Caco-2 (cell line): ENCODE measurements at places on chromosomes 13 and 19.
A peak's percentile ranks its signal among the peaks of the same experiment; 100 is the strongest.

GRCh38 chr19:13022111-13022858 lies 27.0 kb downstream of the NFIX start:
- H3K36me3 ChIP-seq = no peaks in the 10 kb centered on the region
- H3K4me3 ChIP-seq = no peak overlapping the region

GRCh38 chr13:91153372-91153771 lies 194.1 kb upstream of the MIR17HG start:
- H3K4me3 ChIP-seq = no peak overlapping the region
- no peak for DNase-seq
- H3K4me1 ChIP-seq = peaks cover 71% of the 10 kb centered on the region
- peak overlapping the region; percentile 58 for H3K27ac ChIP-seq

DNA sequence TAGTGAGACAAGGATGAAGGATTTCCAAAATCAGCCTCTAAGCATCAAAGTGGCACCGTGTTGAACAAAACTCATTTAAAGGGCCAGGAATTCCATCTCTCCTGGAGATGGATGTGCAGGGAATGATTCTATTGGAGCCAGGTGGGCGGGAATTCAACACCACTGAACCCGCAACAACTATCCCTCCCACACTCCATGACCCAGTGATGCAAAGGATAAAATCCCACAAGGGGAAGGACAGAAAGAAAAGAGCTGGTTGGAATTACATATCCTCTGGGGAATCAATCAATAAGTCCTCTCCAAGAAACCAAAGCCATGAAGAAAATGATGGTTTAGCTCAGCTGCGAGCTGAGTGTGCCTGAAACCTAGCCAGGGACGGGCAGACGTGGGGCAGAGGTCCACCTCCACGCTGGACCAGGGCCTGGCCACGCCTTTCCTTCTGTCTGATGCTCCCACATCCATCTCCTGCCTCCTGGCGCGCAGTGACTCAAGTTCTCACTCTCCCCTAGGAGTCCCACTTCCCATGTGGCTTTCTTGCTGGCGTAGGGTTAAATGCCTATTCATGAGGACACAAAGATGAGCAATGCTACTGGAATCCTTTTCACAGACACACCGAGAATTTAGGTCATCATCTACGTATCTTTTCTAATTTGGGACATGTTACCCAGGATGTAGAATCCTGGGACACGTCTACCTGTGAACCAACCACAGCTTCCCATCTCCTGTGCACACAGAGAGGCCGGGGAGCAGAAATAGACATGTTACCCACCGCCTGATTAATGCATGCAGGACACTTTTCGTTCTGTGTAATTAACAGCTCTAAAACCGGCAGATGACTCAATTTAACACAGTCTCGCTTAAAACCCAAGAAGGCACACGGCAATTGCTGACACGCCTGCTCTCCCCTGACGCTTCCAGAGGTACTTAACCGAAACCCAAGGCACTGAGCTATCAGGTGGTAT lies 48.6 kb downstream of the PEPD start:
- no peaks in the 10 kb centered on the region; the same call in none of the 2 replicates for H3K36me3 ChIP-seq
- no peak overlapping the region for H3K4me3 ChIP-seq
- H3K4me1 ChIP-seq = no peaks in the 10 kb centered on the region
- no peak overlapping the region for H3K27ac ChIP-seq

- peaks cover 10% of the 10 kb centered on the region for H3K4me1 ChIP-seq
- peak within 1 kb of the TSS; percentile 94 for H3K27ac ChIP-seq
- peaks cover 8% of the 10 kb centered on the region for H3K36me3 ChIP-seq
Measured at GRCh38 chr19:42301646-42302203, at the start of gene PRR19. Gene PRR19 (plus strand): TSS chr19:42302132. CDS start chr19:42309585, 7,453 bp downstream.

- H3K27me3 ChIP-seq = no peaks in the 10 kb centered on the region
- H3K27ac ChIP-seq = no peak overlapping the region
- H3K4me1 ChIP-seq = no peaks in the 10 kb centered on the region
- H3K36me3 ChIP-seq = no peaks in the 10 kb centered on the region
- H3K4me3 ChIP-seq = no peak overlapping the region
Measured at GRCh38 chr19:4873930-4874329, 6.5 kb upstream of the PLIN3 start.

GRCh38 chr19:40217934-40218890 lies at the start of gene TTC9B:
Gene TTC9B (minus strand): TSS chr19:40218384. CDS start chr19:40218381, 3 bp downstream.
- no peaks in the 10 kb centered on the region for H3K4me1 ChIP-seq
- peak within 1 kb of the TSS; percentile 1 for H3K27ac ChIP-seq
- H3K4me3 ChIP-seq = peak within 1 kb of the TSS; percentile 32
- no peaks in the 10 kb centered on the region for H3K36me3 ChIP-seq

GRCh38 chr19:41098762-41099161 lies 10.5 kb downstream of the CYP2A13 start:
- DNase-seq = peak; percentile 33
- no peak overlapping the region for H3K4me3 ChIP-seq
- H3K36me3 ChIP-seq = no peaks in the 10 kb centered on the region
- no peaks in the 10 kb centered on the region for H3K4me1 ChIP-seq
- no peak overlapping the region for H3K27ac ChIP-seq

DNA sequence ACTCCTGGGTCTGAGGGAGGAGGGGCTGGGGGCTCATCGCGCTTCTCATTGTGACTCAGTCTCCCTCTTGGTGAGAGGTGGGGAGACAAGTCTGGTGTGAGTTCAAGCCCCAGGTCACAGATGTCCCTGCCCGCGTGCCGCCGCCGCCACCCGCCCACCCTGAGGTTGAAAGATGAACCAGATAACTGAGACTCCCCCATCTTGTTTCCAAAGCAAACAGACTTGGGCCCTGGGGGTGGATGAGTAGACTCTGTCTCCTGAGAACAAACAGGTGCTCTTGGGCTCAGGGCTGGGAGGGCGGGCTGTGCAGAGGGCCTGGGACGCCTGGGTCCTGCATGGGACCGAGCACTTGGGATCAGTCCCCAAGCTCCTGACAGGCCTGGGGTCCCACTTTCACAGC lies 567 bp downstream of the SBK2 start:
- no peaks in the 10 kb centered on the region for H3K27me3 ChIP-seq
- peak overlapping the region; percentile 53 for H3K27ac ChIP-seq
- H3K4me1 ChIP-seq = 0 out of 2 replicates have a peak, but pooled peaks cover 3% of the 10 kb centered on the region
- no peaks in the 10 kb centered on the region for H3K36me3 ChIP-seq
- no peak for DNase-seq

DNA sequence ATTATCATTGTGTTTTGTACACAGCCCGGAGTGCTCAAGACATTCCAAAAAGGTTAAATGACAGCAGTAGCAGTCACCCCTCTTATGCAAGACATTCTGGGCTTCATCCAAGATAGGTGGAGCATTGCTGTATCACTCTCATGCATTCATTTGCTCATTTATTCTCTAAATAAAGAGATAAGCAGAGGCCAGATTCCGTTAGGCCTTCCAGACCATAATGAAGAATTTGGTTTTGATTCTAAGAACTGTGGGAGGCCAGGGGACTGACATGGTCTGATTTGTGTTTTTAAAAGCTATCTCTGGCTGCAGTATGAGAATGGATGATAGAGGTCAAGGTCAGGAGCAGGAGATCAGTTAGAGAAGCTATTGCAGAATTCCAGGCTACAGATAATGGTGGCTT lies 145.8 kb downstream of the KCNRG start:
- no peak overlapping the region for H3K27ac ChIP-seq
- peaks cover 16% of the 10 kb centered on the region; the same call in 1 of the 2 replicates for H3K4me1 ChIP-seq
- H3K36me3 ChIP-seq = no peaks in the 10 kb centered on the region
- no peak overlapping the region for H3K4me3 ChIP-seq
- no peaks in the 10 kb centered on the region for H3K27me3 ChIP-seq
- no peak for DNase-seq

DNA sequence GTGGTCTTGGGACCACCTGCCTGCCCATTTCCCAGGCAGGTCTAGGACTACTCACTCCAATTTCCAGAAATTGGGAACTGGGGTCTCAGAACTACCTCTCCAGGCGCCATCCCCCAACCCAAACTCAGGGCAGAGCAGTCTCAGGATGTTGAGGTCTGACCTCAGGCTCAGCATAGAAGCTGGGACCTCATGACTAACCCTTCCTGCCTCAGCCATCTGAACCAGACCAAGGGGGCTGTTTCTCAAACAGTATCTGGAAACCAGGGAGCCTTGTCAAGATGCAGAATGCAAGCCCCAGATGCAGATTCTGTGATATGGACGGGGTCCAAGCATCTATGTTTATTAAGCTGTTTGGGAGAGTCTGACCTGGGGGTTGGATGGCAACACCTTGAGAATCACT lies 1.3 kb downstream of the FBXW9 start:
- no peak overlapping the region for H3K27ac ChIP-seq
- H3K27me3 ChIP-seq = no peaks in the 10 kb centered on the region
- H3K4me3 ChIP-seq = no peak overlapping the region
- DNase-seq = no peak

DNA sequence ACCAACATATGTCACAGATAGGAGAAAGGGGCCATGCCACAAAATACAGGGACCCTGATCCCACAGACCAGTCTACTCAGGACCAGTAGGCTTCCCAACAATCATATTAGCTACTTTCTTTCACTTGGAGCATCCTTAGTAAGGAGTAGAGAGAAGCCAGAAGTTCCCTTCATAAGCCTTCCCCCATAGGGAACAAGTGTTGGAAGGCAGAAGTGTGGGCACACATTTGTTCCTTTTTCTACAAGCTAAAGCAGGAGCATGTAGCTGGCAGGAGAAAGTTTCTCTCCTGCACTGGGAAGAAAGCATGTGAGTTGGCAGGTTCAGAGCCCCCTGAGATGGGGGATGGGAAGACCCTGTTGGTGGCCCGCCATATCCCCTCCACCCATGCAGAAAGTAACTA lies 165.4 kb downstream of the KCTD12 start:
- DNase-seq = no peak
- H3K27me3 ChIP-seq = no peaks in the 10 kb centered on the region
- no peak overlapping the region for H3K27ac ChIP-seq
- H3K4me3 ChIP-seq = no peak overlapping the region
- no peaks in the 10 kb centered on the region for H3K36me3 ChIP-seq

DNA sequence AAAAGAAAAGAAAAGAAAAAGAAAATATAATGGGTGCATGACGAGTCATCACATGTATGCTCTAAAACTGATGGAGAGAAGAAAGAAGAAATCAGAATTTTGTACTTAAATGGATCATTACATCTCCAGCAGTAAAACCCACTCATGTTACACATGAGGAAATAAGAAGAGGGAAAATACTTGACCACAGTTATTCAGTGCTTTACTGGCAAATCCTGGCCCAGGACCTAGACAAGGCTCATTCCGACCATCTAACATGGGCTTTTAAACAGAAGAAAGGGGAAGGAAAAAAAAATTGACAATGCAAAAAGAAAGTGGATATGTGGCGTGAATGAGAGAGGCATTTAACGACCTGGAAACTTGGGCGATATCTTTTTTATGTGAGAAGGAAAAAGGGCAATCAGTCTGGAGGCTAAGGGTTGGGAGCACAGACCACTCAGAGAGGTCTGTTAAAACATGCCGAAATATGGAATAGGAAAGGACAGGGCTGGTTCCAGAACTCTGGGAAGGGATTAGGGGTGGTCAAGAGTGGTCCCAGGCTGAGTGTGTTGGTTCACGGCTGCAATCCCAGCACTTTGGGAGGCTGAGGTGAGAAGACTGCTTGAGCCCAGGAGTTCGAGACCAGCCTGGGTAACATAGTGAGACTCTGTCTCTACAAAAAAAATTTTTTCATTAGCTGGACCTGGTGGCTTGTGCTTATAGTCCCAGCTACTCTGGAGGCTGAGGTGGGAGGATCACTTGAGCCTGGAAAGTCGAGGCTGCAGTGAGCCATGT lies 1.6 kb downstream of the SIGLECL1 start:
- no peaks in the 10 kb centered on the region for H3K27me3 ChIP-seq
- DNase-seq = no peak
- H3K27ac ChIP-seq = no peak overlapping the region

DNA sequence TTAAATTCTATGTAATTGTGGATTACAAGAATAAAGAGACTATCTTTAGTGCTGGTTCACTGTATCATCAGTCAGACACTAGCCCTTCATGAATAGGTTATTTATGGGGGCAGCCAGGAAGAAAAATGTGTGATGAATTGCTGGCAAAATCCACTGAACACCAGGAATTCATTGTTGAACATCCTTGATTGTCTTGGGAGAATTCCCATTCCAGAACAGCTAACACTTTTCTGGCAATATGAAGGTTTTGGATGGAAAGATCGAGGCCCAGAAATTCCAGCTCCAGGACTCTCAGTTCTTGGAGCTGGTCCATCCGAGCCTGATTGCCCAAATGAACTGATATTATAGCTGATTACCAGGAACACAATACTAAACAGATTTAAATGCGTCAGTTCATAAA lies 11.5 kb upstream of the SPART start:
- no peaks in the 10 kb centered on the region for H3K36me3 ChIP-seq
- no peak overlapping the region for H3K27ac ChIP-seq
- no peak overlapping the region for H3K4me3 ChIP-seq
- no peaks in the 10 kb centered on the region for H3K27me3 ChIP-seq

GRCh38 chr13:39433651-39434050 lies 169.3 kb downstream of the LHFPL6 start:
- DNase-seq = no peak
- H3K27ac ChIP-seq = no peak overlapping the region
- H3K36me3 ChIP-seq = no peaks in the 10 kb centered on the region
- H3K4me3 ChIP-seq = no peak overlapping the region

GRCh38 chr13:48994706-48995105 lies 19.0 kb downstream of the FNDC3A start:
- no peaks in the 10 kb centered on the region for H3K27me3 ChIP-seq
- H3K4me3 ChIP-seq = no peak overlapping the region
- H3K36me3 ChIP-seq = no peaks in the 10 kb centered on the region
- H3K4me1 ChIP-seq = no peaks in the 10 kb centered on the region
- no peak for DNase-seq

- no peak overlapping the region for H3K27ac ChIP-seq
- H3K4me3 ChIP-seq = no peak overlapping the region
- H3K36me3 ChIP-seq = no peaks in the 10 kb centered on the region
- no peaks in the 10 kb centered on the region for H3K27me3 ChIP-seq
- no peak for DNase-seq
Measured at GRCh38 chr19:610801-611480, 21.3 kb downstream of the HCN2 start.

GRCh38 chr13:108104736-108105135 lies 110.6 kb downstream of the LIG4 start:
- H3K27me3 ChIP-seq = no peaks in the 10 kb centered on the region
- H3K4me1 ChIP-seq = 0 out of 2 replicates have a peak, but pooled peaks cover 4% of the 10 kb centered on the region
- DNase-seq = no peak

DNA sequence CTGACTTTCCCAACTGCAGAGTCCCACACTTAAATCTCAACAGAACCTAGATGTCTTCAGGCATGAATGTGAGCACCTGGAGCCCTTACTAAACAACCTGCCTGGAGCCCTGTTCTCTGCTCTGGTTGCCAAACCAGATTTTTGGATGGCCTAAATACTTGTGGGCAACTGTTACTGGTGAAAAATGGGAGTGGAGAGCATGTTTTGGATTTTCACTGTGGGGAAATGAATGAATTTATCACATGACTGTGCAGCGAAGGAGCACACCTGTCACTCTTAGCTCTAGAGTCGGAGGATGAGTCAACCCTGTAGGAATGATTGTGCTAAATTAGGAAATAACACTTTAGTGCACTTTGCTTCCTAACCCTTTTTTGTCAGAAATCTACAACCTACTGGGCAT lies 30.3 kb downstream of the SHISA2 start:
- H3K27ac ChIP-seq = no peak overlapping the region
- DNase-seq = no peak
- H3K4me1 ChIP-seq = peaks cover 17% of the 10 kb centered on the region
- H3K36me3 ChIP-seq = no peaks in the 10 kb centered on the region
- H3K27me3 ChIP-seq = no peaks in the 10 kb centered on the region
- no peak overlapping the region for H3K4me3 ChIP-seq

- DNase-seq = no peak
- no peaks in the 10 kb centered on the region for H3K4me1 ChIP-seq
- no peaks in the 10 kb centered on the region for H3K27me3 ChIP-seq
- H3K36me3 ChIP-seq = no peaks in the 10 kb centered on the region
Measured at GRCh38 chr13:103788061-103788652, 721.9 kb upstream of the SLC10A2 start.

- H3K36me3 ChIP-seq = no peaks in the 10 kb centered on the region
- no peak for DNase-seq
- no peaks in the 10 kb centered on the region for H3K27me3 ChIP-seq
Measured at GRCh38 chr13:101520672-101521071, 68.2 kb downstream of the ITGBL1 start.
